ENCODE measurements at places on chromosomes 5 and 9.

DNA sequence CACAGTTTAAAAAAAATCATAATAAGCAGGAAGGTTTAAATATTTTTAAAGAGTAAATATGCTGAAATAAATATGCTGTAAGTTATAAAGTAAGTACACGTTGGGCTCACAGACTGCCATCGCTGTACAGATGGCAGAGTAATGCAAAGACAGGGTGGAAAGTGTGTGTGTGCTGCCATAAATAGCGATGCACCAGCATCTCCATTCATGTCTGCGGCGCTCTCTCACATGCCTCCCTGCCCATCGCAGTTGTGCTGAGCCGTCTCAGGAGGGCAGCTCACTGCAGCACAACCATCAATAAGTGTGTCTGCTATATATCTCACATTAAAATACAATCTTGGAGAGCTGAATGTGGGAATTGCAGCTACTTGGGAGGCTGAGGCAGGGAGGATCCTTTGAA is 14.3 kb downstream of the MOCS2 start:
- no peak for DNase-seq

DNA sequence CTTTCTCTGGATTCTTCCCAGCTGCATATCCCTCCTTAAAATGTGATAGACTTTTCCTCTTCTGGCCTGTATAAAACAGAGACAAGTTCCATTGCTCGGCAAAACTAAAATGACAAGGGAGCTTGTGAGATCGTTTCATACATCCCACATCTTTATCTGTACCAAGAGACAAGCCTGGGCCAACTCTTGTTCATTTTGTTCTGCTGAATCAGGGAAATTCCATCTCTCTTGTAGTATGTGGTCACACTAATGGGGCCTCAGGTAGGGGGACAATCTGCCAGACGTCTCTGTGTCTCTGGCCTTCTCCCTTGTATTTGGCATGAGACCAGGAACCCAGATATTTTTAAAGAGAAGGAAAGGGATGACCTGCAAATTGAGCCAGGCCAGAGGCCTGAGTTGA is 18.6 kb upstream of the PAPPA start:
- no peak for DNase-seq

- no peak for DNase-seq
Measured at GRCh38 chr9:18771011-18771410, 262.0 kb downstream of the SAXO1 start.

- no peak for DNase-seq
Measured at GRCh38 chr5:59445741-59446140, 447.8 kb downstream of the PDE4D start.

- peak; percentile 12 for DNase-seq
Measured at GRCh38 chr5:142866563-142867275, 96.5 kb downstream of the ARHGAP26 start.

DNA sequence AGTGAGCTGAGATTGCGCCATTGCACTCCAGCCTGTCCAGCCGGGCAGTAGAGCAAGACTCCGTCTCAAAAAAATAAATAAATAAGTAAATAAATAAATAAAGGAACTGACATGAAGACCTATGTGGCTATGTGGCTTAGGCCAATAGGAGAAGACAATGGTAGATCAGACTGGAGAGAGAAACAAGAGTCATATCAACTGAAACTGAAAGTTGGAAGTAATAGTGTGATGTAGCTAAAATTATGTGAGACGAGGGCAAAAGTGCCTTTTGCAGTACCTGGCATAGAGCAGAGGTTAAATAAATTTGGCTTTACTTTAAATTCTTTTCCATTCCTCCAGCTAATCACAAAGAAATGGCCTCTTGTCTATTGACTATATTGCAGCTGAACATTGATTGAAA is 7.3 kb downstream of the FBP2 start:
- DNase-seq: no peak

DNA sequence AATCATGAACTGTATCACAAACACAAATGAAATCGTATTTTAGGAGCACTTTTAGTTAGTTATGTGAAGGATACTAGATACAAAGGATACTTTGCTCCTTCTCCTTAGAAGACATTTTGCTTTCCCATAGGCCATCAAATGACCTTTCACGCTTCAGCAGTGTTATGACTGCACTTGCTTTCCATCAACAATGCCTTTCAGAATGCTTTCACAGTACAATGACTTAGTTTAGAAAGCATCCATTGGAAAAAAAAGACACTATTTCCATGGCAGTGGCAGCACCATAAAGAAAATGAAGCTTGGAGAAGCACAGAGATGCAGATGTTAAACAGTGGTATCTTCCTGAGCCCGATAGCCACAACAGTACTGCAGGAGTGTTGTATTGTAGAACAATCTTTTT is 203.9 kb downstream of the PCSK1 start:
- DNase-seq: no peak

GRCh38 chr5:86570427-86571083 is 47.2 kb upstream of the COX7C start:
- no peak for DNase-seq

DNA sequence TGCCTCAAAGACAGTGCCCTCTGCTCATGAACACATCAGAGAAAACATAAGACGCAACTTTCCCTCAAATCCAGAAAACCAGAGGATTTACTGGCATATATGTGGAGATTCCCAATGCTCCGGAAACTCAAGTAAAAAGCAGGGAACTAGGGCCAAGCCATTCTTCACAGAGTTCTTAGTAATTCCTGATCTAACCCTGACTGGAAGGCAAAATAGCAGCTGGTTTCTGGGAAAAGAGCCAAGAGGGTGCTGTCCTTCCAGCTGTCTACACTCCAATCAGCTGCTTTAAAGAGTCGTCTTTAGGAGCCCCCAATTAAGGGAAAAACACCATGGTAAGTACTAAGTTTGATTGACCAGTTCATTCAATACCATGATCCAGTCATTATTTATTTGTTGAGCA is 49.6 kb downstream of the GNA14 start:
- DNase-seq: no peak

DNA sequence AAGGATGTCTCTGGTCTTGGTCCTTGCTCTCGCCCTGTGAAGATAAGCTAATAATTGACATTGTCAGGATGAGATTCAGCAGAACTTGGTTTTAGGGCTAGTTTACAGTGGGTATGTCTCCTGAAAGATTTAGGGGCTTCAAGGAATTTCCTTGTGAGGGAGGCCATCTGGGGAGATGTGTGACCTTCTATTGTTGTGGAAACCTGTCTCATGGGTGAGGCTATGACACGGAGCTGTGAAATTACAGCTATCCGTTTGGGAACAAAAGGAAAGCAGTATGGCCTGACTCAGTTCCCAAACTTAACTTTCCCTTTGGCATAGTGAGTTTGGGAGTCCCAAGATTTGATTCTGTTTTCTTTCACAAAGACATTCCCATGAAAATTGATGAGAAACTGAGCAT is 142.0 kb downstream of the PARP8 start:
- no peak for DNase-seq

DNA sequence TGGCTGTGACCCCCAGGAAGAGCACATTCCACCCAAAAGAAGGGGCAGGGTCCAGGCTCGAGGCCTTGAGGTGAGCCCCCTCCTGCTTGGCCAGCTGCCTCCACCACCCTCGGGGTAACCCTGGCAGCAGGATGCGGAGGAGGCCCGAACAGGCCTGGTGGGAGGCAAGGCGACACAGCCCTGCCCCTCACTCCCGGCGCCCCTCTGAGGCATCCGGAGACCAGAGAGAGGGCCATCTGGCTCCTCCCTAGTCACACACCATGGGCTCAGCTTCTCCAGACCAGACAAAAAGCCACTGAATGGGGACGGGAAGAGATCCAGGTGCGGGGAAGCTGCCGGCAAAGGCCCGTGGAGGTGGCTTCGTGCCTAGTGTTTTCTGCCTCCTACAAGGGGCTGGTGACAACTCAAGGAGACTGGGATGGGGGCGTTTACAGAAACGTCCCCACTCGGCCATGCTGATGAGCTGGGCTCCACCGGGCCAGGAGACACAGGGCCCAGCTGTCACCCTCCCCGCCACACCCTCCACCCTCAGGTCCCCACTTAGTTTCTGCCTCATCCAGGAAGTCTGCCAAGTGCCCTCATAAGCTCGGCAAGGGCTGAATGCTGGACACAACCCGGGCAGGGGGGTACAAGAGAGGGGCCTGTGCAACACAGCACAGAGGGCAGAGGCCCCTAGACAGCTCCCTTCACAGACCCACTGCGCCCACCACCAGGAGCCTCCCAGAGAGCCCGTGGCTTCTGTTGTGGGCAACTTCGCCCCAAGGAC is 41.9 kb downstream of the NACC2 start:
- DNase-seq: no peak

- DNase-seq: no peak
Measured at GRCh38 chr9:91773156-91773555, 176.9 kb downstream of the ROR2 start.

- no peak for DNase-seq
Measured at GRCh38 chr5:134055015-134055414, 50.2 kb upstream of the VDAC1 start.

- no peak for DNase-seq
Measured at GRCh38 chr9:38024036-38024681, 44.9 kb downstream of the SHB start.

GRCh38 chr9:1414711-1415131 is 364.6 kb downstream of the DMRT2 start:
- DNase-seq: no peak

DNA sequence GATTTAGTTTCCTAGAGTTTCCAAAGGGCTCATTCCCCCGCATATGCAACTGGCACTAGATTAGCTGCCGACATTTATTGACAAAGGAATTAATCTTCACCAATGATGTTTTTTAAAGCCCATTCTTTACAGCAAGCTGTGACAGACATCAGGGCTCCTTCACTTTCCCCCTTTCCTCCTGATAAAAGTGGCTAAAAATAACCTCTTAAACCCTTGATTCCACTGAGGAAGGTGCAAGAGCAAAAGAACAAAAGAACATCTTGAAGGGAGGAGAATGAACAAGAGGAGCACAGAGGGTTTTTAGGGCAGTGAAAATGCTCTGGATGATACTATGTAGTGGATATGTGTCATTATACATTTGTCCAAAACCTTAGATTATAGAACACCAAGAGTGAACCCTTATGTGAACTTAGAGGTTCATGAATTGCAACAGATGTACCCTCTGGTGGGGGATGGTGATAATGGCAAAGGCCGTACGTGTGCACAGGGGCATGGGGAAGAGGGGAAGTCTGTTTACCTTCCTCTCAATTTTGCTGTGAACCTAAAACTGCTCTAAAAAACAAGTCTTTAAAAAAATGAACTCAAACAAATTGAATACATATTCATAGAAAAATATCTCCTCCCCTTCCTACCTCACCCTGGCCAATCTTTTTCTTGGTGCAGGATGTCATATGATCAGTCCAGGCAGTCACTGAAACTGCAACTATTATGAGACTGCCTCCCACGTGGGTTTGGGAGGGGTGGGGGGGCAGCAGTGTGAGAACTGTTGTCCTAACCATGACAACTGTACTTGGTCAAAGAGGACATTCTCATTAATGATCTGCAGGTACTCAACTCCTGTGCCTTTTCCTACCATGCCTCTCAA is 83.0 kb downstream of the MARCHF3 start:
- no peak for DNase-seq

DNA sequence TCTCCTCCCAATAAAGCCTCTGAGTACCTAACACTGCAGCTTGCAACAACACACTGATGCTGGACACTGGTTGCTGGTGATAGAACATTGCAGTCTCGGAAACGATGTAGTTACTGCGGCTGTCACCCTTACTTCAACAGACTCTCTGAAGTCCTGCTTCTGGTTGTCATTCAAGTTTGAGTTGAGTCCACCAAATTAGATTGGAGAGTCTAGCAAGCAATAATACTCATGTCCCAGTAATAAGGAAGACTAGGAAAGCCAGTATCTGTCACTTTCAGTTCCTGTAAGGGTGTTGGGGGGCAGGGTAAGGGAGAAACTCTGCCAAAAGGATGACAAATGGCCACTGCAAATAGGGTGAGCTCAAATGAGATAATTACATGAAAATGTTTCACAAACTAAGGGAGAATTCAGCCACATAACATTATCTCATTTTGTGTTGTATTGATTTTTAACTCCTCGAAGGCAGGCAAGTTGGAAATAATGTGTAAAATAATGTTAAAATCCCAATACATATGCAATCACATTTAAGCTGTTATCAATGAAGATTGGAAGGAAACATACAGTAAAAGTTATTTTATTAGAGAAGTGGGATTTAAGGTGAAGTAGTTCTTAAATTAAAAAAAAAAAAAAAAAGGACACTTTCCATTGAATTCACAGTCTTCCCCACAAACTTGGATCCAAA is 849 bp upstream of the IFT74 start:
- DNase-seq: no peak

DNA sequence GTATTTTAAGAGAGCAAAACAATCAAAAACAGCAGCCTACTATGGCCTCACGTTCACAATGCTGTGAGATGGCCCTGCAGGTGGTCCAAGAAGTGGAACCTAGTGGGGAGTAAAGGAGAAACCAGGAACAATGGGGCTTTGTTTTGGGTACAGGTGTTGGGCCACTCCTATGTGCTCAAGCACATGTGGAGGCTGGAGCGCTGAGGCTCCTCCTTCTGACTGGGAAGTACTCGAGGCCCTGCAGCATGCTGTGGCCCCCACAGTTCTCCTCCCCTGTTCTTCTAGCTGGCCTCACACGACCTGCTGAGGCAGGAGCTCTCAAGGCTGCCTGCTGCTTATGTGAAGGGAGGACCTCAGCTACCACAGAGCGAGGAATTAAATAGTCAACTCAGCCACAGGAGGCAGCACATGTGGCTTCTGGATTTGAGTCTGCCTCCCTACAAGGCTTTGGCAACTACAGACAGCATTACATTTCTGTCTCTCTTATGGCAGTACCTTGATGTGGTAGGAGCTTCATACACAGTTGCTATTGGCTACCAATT is 482.3 kb downstream of the SPOCK1 start:
- no peak for DNase-seq

GRCh38 chr9:87157366-87158031 is 210.2 kb upstream of the GAS1 start:
- no peak for DNase-seq

GRCh38 chr5:156758011-156758791 is 91.9 kb upstream of the PPP1R2B start:
- DNase-seq: no peak

DNA sequence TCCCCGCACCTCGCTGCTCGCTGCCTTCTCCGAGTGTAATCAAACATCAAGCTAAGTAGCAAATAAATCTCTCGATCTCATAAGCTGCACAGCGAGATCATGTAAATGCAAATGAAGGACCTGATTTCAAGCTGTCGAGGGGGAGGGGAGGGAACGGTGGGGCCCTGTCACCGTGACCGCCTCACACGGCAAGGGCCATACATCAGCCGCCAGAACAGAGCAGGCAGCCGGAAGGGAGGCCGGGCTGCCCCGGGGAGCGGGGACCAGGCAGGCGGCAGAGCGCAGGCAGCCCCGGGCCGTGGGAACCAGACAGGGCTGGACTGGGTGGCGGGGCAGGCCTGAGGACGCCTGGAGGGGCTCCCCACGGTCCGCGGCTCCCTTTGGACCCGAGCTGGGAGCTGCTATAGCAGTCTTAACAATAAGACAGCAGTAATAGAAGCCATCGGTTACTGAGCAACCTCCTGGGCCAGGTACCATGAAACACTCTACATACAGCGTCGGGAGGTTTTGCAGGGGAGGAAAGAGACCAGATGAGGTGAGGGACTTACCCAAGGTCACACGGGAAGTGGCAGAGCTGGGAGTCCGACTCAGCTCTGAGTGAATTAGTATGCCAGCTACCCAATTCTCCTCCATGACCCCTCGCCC is 76.8 kb downstream of the CFAP77 start:
- no peak for DNase-seq

Data from neural crest cell (in vitro differentiated cells).